ENCODE measurements at places on chromosomes 1 and 21.

GRCh38 chr1:90763930-90764329 is 46.8 kb upstream of the BARHL2 start:
- DNase-seq, result no peak

DNA sequence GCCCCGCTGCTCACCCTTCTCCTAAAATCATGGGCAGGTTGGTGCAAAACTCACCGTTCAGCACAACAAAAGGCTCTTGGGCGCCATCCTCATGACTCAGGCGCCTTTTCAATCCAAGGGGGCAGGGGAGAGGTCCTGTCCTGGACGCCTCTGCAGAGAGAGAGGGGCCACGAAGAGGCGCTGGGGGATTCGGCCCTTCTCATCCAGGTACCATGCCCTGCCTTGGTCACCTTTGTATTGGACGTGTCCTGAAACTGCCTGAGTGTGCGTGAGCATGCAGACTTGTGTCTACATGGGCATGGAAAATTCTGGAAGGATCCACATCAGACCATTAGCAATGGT is 53.5 kb downstream of the SLC37A1 start:
- DNase-seq, result no peak

GRCh38 chr1:1591452-1591851 is 8.5 kb downstream of the FNDC10 start:
- DNase-seq, result peak; percentile 35

DNA sequence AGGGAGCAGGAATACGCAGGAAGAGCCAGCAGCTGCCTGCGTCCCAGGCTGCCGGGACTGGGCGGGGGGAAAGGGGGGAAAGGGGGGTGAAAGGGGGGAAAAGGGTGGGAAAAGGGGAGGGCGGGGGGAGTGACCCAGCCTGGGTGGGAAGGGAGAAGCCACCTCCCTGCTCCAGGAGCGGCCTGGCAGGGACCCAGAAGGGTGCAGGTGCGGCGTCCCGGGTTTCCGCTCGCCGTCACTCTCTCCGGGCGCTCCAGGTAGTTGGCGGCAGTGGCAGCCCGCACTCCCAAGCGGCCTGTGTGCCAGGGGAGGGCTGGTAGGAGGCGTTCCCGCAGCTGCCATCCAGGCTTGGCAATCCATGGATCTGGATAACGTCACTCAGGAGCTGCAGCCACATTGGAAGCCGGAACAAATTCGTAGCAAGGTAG is 141.0 kb upstream of the NGF start:
- DNase-seq, result no peak

GRCh38 chr1:195791796-195792195 is 816.4 kb downstream of the KCNT2 start:
- no peak for DNase-seq

- DNase-seq, result peak; percentile 19
Measured at GRCh38 chr1:231951374-231951773, 324.8 kb downstream of the DISC1 start.

- peak; percentile 90 for DNase-seq
Measured at GRCh38 chr1:180598333-180598974, 33.4 kb upstream of the XPR1 start.

- DNase-seq, result no peak
Measured at GRCh38 chr1:61255358-61255703, 173.0 kb downstream of the NFIA start.

GRCh38 chr1:26690576-26691031 is 5.2 kb upstream of the ARID1A start:
- no peak for DNase-seq

DNA sequence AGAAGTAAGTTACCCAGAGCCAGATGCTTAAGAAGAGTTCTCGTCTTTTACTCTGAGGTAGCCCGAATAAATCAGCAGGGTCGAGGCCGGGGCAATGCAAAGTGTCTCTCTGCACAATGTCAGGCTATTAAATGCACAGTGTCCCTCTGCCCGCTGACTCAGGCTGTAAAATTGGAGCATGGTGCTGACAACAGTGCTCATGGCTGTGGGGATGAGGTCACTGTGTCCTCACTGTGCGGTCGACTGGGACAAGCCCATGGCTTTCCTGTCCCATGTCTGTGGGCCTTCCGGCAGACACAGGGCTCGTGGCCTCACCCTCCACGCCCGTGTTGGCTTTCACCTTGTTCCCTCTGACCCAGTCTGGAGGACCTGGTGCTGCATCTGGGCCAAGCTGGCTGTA is 14.6 kb upstream of the SLC2A1 start:
- peak; percentile 80 for DNase-seq

- no peak for DNase-seq
Measured at GRCh38 chr21:42153746-42154145, 65.2 kb upstream of the ABCG1 start.

- no peak for DNase-seq
Measured at GRCh38 chr1:161080441-161081405, 8.6 kb downstream of the NECTIN4 start.

- no peak for DNase-seq
Measured at GRCh38 chr1:169750041-169750440, 16.2 kb upstream of the SELE start.

DNA sequence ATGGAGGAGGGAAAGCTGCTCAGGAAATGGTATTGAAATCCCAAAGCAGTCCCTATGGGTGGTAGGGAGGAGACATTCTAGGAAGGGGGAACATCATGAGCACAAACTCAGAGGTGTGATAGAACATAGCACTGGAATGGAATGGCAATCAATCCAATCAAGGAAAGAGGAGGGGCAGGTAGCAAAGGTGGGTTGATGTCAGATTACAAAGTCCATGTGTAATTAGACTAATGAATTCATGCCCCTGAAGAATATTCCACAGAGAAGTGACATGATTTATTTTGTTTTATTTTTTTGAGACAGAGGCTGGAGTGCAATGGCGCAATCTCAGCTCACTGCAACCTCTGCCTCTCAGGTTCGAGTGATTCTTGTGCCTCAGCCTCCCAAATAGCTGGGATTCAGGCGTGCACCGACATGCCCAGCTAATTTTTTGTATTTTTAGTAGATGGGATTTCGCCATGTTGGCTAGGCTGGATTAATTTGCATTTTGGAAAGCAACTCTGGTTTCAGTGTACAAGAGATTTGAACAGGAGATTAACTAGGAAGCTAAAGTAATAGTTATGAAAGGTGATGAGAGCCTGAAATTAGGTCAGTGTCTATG is 36.1 kb downstream of the DEGS1 start:
- no peak for DNase-seq

DNA sequence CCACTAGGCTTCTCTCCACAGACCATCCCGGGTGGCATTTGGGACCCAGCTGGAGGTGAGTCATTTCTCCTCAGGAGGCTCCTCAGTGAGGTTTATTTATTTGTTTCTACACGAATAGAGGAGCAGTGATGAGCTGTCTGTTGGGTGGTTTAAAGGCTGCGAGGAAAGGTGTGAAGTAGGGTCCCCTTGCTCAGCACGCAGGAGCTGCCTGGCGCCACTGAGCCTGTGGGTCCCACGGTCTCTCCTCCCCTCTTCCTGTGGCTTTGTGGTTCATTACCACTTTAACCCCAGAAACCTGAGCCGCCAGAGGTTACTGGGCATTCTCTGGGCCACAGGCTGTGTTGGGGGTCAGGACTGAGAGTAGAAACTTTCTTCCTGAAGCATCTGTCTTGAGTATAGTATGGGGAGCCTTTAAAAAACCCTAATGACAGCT is 39.9 kb downstream of the IL6R start:
- DNase-seq, result peak; percentile 93

- DNase-seq, result no peak
Measured at GRCh38 chr21:26965040-26965906, 1.6 kb downstream of the ADAMTS5 start.

- no peak for DNase-seq
Measured at GRCh38 chr1:1014799-1015681, 1.7 kb downstream of the ISG15 start.

All from RCC 7860 (cell line).